ENCODE measurements at places on chromosomes 2 and 18. TPM values are rescaled to one million over a fixed set of nuclear protein-coding genes. Genes with fewer than 3 reads are reported as not detected.

- no peak overlapping the region for H3K27ac ChIP-seq
- no peak overlapping the region for H3K4me3 ChIP-seq
- H3K36me3 ChIP-seq: no peaks in the 10 kb centered on the region
- peaks cover 21% of the 10 kb centered on the region for H3K4me1 ChIP-seq
These were observed 44.3 kb upstream of the CABYR start for GRCh38 chr18:24094561-24094960.

PLCL1 gene
- 2.3 TPM for total RNA-seq

DNA sequence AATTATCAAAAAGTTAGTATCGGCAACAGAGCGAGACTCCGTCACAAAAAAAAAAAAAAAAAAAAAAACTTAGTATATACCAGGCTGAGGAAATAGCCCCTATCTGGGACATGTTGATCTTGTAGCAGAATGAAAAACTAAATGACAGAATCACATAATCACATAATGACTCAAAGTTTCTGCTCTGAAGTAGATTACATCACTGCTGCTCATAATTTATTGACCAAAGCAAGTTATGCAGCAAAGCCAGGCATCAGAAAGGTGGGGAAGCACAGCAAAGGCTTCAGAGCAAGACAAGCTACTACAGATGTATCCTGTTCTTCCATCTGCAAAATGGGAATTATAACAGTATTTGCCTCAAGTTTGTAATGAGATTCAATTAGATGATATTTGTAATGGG, 68.1 kb downstream of the BOD1L2 start:
- H3K4me1 ChIP-seq: peaks cover 12% of the 10 kb centered on the region
- H3K4me3 ChIP-seq: no peak overlapping the region
- no peaks in the 10 kb centered on the region for H3K36me3 ChIP-seq
- no peaks in the 10 kb centered on the region for H3K27me3 ChIP-seq
- DNase-seq: no peak

CDH7 gene
- not detected for total RNA-seq

CXCR1 gene
- total RNA-seq: not detected

DNA sequence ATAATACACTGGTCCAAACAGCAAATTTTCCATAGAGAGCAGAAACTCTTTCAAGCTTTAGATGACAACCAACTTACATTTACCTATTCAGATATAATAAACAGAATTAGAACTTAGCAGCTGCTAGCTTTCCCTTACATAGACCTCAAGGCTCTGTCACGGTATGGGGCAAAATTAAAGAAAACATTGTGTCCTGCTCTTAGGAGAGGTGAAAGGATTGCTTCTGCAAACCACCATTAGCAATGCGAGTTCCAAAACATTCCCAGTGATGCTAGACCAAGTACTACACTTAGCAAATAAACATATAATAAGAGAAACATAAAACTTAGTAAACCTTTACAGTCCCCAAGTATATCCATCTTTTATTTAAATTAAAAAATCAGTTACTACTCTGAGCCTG, 183.3 kb downstream of the CAMKMT start:
- no peaks in the 10 kb centered on the region for H3K27me3 ChIP-seq
- DNase-seq: no peak
- H3K27ac ChIP-seq: no peak overlapping the region

Data from GM23248 (cell line).